ENCODE measurements at places on chromosomes 5 and 9. TPM values are rescaled to one million over a fixed set of nuclear protein-coding genes. Genes with fewer than 3 reads are reported as not detected.
A peak's percentile ranks its signal among the peaks of the same experiment; 100 is the strongest.

Gene CD72
- 436 TPM for polyA plus RNA-seq

Gene SHC3
- polyA plus RNA-seq, result 0.03 TPM

Gene SHB
- 0.16 TPM for polyA plus RNA-seq

Gene SLC34A3
- polyA plus RNA-seq, result not detected

Gene DDX4
- polyA plus RNA-seq, result 0.07 TPM

Gene G3BP1
- polyA plus RNA-seq, result 12.2 TPM

Gene CNTNAP3B
- not detected for polyA plus RNA-seq

Gene HAVCR2
- polyA plus RNA-seq, result 0.64 TPM

Gene SELENOP
- polyA plus RNA-seq, result not detected

Gene CDC42SE2
- 143 TPM for polyA plus RNA-seq

Gene MGAT4B
- 105 TPM for polyA plus RNA-seq

DNA sequence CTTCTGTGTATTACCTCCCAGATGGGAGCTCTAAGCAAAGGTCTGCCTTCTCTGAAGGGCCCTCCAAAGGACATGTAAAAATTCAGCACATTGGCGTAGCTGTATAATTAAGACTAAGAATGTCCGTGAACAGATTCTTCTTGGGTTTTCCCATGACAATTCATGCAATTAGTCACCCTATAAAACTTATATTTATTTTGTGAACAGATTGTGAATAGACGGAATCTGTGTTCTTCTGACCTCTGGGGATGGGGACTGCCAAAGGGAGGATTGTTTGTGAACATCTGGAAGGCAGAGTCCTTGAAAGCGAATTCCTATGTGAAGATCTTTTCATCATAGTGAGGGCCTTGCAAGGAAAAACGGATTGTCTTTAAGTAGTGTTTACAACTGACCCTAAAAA is 111.3 kb downstream of the EGFLAM start:
- no peaks in the 10 kb centered on the region for H3K27me3 ChIP-seq
- H3K27ac ChIP-seq, result no peak overlapping the region
- no peaks in the 10 kb centered on the region for H3K4me1 ChIP-seq

- DNase-seq, result peak; percentile 55
- no peaks in the 10 kb centered on the region for H3K27me3 ChIP-seq
- H3K4me1 ChIP-seq, result peaks cover 53% of the 10 kb centered on the region
Measured at GRCh38 chr9:110050925-110051355, 157.0 kb downstream of the C9orf152 start.

- H3K36me3 ChIP-seq, result no peaks in the 10 kb centered on the region
- H3K4me1 ChIP-seq, result no peaks in the 10 kb centered on the region
- DNase-seq, result no peak
- H3K27me3 ChIP-seq, result no peaks in the 10 kb centered on the region
- H3K4me3 ChIP-seq, result no peak overlapping the region
Measured at GRCh38 chr5:74017112-74017511, 391.1 kb downstream of the ARHGEF28 start.

DNA sequence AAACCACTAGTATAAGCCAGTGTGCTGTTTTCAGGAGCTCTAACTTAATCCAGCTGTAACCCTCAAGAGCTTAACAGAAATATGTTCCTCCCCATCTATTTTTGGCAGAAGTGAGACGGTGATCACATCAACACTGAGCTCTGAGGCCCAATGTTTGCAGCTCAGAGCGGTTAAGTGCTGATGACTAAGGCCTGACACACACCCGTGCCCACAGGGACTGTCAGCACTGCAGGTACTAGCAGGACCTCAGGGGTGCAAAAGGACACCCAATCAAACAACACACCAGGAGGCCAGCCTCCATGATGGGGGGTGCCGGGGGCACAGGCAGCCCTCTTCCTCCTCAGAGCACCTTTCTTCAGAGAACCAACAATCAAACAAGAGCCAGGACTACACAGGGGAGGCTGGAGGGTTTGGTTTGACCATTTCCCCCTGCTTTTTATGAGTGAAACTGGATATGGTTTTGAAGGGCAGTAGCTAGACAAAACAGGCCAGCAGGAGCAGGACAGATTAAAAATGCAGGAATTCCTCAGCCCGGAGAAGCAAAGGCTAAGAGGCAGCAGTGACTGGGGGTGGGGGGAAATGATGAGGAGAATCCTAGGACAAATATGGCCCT is 61.3 kb downstream of the RAPGEF1 start:
- DNase-seq, result peak; percentile 76
- no peaks in the 10 kb centered on the region for H3K36me3 ChIP-seq
- H3K27ac ChIP-seq, result peak overlapping the region; percentile 88
- H3K4me3 ChIP-seq, result peak overlapping the region; percentile 67
- peaks cover 79% of the 10 kb centered on the region for H3K4me1 ChIP-seq
- H3K27me3 ChIP-seq, result no peaks in the 10 kb centered on the region

GRCh38 chr9:94826644-94827410 is 100.3 kb downstream of the AOPEP start:
- H3K4me3 ChIP-seq, result no peak overlapping the region
- DNase-seq, result no peak
- no peaks in the 10 kb centered on the region for H3K4me1 ChIP-seq
- no peaks in the 10 kb centered on the region for H3K36me3 ChIP-seq
- H3K27ac ChIP-seq, result no peak overlapping the region

GRCh38 chr9:135523521-135524129 is 2.4 kb downstream of the LCN1 start:
- H3K27me3 ChIP-seq, result no peaks in the 10 kb centered on the region
- no peak overlapping the region for H3K27ac ChIP-seq
- no peak overlapping the region for H3K4me3 ChIP-seq
- H3K36me3 ChIP-seq, result no peaks in the 10 kb centered on the region
- DNase-seq, result no peak

GRCh38 chr5:68406767-68407241 is 191.2 kb downstream of the PIK3R1 start:
- H3K36me3 ChIP-seq, result no peaks in the 10 kb centered on the region
- H3K27ac ChIP-seq, result no peak overlapping the region
- H3K4me3 ChIP-seq, result no peak overlapping the region

- no peak overlapping the region for H3K4me3 ChIP-seq
- DNase-seq, result no peak
- no peaks in the 10 kb centered on the region for H3K27me3 ChIP-seq
- H3K36me3 ChIP-seq, result no peaks in the 10 kb centered on the region
Measured at GRCh38 chr5:35753500-35753899, 103.2 kb upstream of the IL7R start.

DNA sequence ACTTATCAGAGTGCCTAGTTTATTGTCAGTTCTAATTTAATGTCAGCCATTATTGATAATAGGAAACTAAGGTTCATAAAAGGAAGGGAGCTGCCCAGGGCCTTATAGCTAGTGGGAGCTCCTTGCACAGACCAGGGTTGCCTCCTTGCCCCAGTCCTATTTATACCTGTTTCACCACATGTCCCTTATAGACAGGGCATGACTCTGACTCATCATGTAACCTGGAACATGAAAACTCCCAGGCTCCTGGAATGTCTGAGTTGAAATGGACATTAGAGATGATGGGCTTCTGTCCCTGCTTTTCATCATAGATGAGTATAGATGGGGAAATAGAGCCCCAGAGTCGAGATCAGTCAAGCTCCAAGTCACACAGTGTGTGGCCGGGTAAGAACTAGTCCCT is 21.1 kb downstream of the FAT2 start:
- H3K27me3 ChIP-seq, result no peaks in the 10 kb centered on the region
- H3K36me3 ChIP-seq, result no peaks in the 10 kb centered on the region
- DNase-seq, result no peak

- H3K27ac ChIP-seq, result no peak overlapping the region
- H3K27me3 ChIP-seq, result no peaks in the 10 kb centered on the region
- H3K4me3 ChIP-seq, result no peak overlapping the region
- DNase-seq, result no peak
Measured at GRCh38 chr9:2967766-2968165, 123.9 kb upstream of the PUM3 start.

DNA sequence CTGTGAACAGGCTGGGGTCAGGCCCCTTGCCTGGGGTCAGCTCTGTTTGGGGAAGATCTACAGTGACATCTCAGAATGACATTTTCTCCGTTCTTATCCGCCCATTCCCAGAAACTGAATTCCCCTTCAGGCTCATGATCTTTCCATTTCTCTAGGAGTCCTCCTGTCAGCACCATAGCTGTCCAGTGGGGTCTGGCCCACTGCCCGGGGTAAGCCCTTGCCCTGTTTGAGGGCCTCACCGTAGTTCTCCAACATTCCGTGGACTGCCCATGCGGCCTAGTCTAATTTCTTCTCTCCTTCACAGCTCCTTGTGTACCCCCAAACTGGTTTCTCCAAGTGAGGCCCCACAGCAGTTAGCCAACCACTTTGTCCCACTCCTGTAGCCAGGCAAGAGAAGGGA is 68.4 kb downstream of the ENTREP1 start:
- no peak overlapping the region for H3K27ac ChIP-seq
- H3K36me3 ChIP-seq, result no peaks in the 10 kb centered on the region
- no peak for DNase-seq
- no peaks in the 10 kb centered on the region for H3K27me3 ChIP-seq
- H3K4me3 ChIP-seq, result no peak overlapping the region

- no peaks in the 10 kb centered on the region for H3K36me3 ChIP-seq
- H3K27ac ChIP-seq, result no peak overlapping the region
- peak overlapping the region; percentile 96 for H3K4me3 ChIP-seq
- peaks cover 16% of the 10 kb centered on the region for H3K4me1 ChIP-seq
- DNase-seq, result no peak
Measured at GRCh38 chr9:104094534-104095015, 466 bp downstream of the SMC2 start.

DNA sequence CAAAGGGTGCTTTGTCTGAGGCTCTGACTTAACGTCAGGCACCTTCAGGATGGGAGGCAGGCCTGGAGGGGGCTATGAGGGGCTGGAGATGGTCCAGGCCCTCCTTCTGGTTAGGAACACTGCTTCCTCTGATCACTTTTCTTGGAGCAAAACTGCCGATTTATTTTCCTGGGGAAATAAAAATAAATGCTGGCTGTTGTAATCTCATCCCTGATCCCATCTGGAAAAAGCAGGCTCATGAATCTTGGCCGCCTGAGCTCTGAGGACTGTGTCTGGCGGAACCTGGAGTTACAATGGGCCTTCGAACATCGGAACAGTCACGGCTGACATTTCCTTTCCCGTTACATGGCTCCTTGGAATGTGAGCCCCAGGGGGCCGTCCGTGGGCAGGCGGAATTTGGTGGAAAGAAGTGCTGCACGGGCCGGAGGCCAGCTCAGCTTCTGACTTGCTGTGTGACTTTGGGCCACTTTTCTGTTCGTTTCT is 157.8 kb downstream of the RGS3 start:
- H3K4me3 ChIP-seq, result no peak overlapping the region
- DNase-seq, result no peak
- no peaks in the 10 kb centered on the region for H3K27me3 ChIP-seq
- H3K36me3 ChIP-seq, result no peaks in the 10 kb centered on the region
- no peak overlapping the region for H3K27ac ChIP-seq
- peaks cover 44% of the 10 kb centered on the region for H3K4me1 ChIP-seq

GRCh38 chr9:22134390-22134789 is 125.3 kb upstream of the CDKN2B start:
- H3K27me3 ChIP-seq, result no peaks in the 10 kb centered on the region
- DNase-seq, result no peak
- H3K27ac ChIP-seq, result no peak overlapping the region
- H3K4me1 ChIP-seq, result peaks cover 9% of the 10 kb centered on the region
- no peaks in the 10 kb centered on the region for H3K36me3 ChIP-seq
- no peak overlapping the region for H3K4me3 ChIP-seq

DNA sequence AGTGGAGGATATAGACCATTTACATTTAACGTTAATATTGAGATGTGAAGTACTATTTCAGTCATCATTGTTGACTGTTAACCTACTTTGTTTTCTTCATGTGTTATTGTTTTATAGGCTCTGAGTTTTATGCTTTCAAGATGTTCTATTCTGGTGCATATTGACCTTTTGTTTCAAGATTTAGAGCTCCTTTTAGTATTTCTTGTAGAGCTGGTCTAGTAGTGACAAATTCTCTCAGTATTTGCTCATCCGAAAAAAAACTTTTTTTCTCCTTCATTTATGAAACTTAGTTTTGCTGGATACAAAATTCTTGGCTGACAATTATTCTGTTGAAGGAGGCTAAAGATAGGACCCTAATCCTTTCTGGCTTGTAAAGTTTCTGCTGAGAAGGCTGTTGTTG is 91.3 kb downstream of the INVS start:
- H3K27ac ChIP-seq, result no peak overlapping the region
- no peak overlapping the region for H3K4me3 ChIP-seq
- no peaks in the 10 kb centered on the region for H3K4me1 ChIP-seq
- H3K36me3 ChIP-seq, result no peaks in the 10 kb centered on the region
- no peaks in the 10 kb centered on the region for H3K27me3 ChIP-seq

Data from B cell (primary cell).